ENCODE measurements at places on chromosomes 5 and 9.

DNA sequence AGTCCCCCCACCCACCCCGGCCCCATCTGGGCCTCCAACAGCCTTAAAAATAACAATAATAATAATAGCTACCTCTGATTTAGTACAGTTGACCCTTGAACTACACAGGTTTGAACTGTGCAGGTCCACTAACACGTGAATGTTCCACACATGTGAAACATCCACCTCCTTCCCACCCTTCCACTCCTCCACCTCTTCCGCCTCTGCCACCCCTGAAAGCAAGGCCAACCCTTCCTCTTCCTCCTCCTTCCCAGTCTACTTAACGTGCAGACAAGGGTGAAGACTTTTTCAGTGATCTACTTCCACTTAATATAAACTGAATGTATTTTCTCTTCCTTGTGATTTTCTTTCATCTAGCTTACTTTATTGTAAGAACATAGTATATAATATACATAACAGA, 10.8 kb downstream of the PDGFRB start:
- DNase-seq, result no peak

- DNase-seq, result no peak
Observed at GRCh38 chr9:99602854-99603253, 218.8 kb upstream of the NR4A3 start.

DNA sequence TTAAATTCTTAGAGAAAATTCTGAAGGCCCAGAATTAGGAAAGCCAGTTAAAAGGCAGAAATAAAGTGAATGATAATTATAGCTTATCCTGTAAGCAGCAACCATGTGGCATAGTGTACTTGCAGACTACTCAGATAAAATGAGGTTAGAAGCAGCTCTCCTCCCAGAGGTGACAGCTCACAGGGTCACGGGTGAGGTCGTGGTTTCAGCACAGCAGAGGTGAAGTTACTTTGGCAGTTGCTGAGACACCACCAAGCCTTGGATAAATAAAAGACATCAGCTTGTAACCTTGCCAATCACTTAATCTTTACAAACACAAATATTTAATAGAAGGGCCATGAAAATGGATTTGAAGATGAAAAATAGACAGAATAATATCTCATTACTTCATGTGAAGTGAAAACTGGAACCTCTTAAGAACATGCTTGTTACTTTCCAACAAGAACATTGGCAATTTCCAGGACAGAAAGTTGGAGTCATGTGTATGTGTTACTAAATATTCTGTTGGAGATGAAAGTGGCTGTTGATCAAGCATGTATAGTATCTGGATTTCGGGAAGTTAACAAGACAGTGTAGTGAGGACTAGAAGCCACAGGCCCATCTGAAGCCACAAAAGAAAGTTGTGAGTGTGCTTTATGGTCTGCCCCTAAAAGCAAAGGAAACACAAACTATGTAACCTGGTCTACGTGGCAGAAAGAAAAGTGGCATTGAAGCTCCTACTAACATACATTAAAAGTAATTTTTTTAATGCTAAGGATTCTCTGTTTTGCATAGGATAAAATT, 134.4 kb downstream of the ERCC6L2 start:
- no peak for DNase-seq

GRCh38 chr9:103444176-103444575, 449.0 kb downstream of the CYLC2 start:
- DNase-seq, result no peak

GRCh38 chr5:105878402-105878801, 1792.3 kb downstream of the EFNA5 start:
- no peak for DNase-seq

DNA sequence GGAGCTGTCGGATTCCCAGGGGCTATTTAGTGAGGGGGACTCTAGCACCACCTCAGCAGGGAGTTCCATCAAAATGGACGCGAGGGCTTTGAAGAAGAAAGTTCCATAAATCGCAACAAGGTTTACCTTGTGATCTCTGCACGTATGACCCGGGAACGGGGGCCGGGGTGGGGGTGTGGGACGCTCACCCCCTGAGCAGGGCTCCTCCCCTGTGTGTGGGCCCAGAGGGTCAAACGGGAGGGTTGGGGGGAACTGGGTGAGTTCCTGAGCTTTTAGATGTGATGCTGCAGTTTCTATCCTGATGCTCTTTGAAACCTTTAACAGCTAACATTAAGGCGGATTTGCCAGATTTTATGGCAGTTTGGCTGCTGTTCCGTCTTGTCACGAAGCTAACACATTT, 18.9 kb upstream of the LRRC14B start:
- DNase-seq, result no peak

- no peak for DNase-seq
Observed at GRCh38 chr9:93301291-93301811, 117.4 kb downstream of the WNK2 start.

DNA sequence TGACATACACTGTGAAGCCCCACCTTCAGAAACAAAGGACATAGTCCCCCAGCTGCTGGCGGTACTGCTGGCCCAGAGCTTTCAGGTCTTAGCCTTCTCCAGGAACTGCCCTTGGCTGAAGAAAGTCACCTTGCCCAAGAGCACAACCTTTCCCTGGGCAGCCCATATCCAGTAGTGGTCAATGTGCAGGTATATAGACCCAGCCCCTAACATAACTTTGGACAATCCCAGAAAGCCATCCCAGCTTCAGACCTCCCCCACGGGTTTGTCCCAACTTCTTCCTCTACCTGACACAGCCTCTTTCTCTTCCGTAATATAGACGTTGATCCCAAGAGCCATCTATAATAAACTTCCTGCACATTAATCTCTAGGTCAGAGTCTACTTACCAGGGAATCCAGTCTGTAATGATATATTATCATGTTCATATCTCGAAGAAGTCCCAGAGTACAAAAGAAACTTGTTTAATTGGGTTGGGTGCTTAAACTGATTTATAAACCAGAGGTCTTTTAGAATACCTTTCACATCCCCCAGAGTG, 157.4 kb downstream of the SNCAIP start:
- DNase-seq, result no peak

Data from stimulated activated CD8-positive, alpha-beta memory T cell treated with anti-CD3 and anti-CD28 coated beads, Interleukin-4, amount 100 ng/mL, for 24 hours (primary cell).